ENCODE measurements at places on chromosomes 3 and 15.

GRCh38 chr3:104106276-104106675 lies 1260.4 kb upstream of the ALCAM start:
- no peak overlapping the region for H3K27ac ChIP-seq
- no peaks in the 10 kb centered on the region for H3K27me3 ChIP-seq
- H3K4me3 ChIP-seq = no peak overlapping the region

DNA sequence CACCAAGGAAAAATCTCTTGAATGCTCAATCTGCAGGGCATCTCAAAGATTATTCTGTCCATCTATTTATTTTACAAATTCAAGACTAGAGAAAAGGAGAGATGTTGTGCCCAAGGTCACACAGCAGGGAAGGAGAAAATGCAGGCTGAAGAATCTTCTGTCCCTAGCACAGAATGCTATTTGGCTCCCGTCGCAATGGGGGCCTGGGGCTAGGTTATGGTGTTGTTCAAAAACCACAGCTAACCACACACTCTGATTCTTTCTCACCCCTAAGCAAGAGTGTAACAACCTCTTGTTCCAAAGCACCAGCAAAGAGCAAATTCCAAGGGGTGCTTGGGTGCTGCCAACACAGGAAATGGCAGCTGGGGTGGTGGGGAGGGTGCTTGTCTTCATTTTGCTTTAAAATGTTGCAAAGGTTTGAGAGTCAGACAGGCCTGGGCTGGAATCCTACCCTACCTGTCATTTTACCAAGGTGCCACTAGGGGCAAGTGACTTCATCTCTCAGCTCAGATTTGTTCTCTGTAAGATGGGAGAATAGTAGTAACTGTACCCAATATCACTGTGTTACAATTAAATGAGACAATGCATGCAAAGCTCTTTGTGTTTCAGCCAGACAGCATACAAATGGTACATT lies 112.5 kb downstream of the ADAMTS9 start:
- no peaks in the 10 kb centered on the region for H3K4me1 ChIP-seq
- H3K27me3 ChIP-seq = no peaks in the 10 kb centered on the region
- no peak for DNase-seq
- no peak overlapping the region for H3K27ac ChIP-seq

- no peak overlapping the region for H3K27ac ChIP-seq
- H3K4me1 ChIP-seq = peaks cover 9% of the 10 kb centered on the region
- H3K36me3 ChIP-seq = no peaks in the 10 kb centered on the region
- DNase-seq = no peak
Measured at GRCh38 chr3:188789251-188789650, 382.5 kb upstream of the TPRG1 start.

- H3K36me3 ChIP-seq = no peaks in the 10 kb centered on the region
- H3K27ac ChIP-seq = no peak overlapping the region
- DNase-seq = no peak
Measured at GRCh38 chr15:38823263-38823662, 258.6 kb upstream of the RASGRP1 start.

DNA sequence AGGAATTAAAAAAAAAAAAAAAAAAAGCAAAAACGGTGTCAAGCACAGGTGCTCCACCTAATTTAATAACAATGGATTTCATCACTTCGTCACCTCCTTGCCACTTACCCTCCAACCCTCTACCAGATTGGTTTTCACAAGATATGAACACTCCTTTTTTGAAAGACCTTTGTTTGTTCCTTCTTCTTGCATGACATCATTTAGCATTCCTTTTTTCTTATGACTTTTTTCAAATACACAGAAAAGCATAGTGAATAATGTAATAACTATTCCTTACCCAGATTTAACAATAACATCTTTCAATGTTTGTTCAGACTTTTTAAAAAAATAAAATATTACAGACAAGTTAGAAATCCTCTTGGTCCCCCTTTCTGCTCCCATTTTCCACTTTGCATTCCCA lies 16.3 kb downstream of the COL6A6 start:
- no peaks in the 10 kb centered on the region for H3K27me3 ChIP-seq
- peaks cover 6% of the 10 kb centered on the region for H3K4me1 ChIP-seq
- DNase-seq = no peak
- H3K36me3 ChIP-seq = no peaks in the 10 kb centered on the region

DNA sequence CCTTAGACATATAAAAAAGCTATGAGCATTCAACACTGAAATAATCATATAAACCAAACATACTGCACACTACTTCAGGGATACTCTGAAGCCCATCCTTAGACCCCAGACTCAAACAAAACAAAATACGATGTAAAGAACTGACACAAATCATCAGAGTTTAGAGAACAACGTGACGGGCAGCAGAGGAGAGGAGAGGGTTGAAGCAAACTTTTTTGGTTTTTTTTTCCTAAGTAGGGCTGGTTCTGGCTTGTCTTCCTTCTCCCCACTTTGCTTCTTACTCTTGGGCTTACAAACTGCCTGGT lies 34.7 kb downstream of the GAP43 start:
- peaks cover 9% of the 10 kb centered on the region for H3K4me1 ChIP-seq
- peak overlapping the region; percentile 73 for H3K4me3 ChIP-seq
- no peak for DNase-seq

DNA sequence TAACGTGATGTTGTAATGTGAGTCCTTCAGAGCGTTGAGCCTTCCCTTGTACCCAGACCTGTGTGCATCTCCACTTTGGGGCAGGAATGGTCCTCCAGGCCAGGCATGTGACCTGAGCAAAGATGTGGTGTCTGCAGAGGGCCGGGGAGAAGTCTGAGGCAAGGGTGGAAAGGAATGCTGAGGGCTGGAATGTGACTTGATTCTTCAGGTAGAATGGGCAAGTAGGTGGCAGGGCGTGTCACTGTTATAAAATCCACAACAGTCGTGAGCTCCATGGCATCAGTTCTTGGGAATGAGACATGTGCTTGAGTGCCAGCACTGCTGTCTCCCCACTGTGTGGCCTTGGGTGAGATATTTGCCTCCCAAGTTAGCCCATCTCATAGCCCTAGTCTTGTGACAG lies 24.0 kb upstream of the BSN start:
- no peak overlapping the region for H3K4me3 ChIP-seq
- H3K4me1 ChIP-seq = no peaks in the 10 kb centered on the region
- peaks cover 43% of the 10 kb centered on the region for H3K36me3 ChIP-seq
- DNase-seq = no peak
- H3K27me3 ChIP-seq = no peaks in the 10 kb centered on the region

GRCh38 chr3:72663429-72663828 lies 184.8 kb downstream of the SHQ1 start:
- no peak for DNase-seq
- no peaks in the 10 kb centered on the region for H3K27me3 ChIP-seq
- no peak overlapping the region for H3K4me3 ChIP-seq
- no peaks in the 10 kb centered on the region for H3K4me1 ChIP-seq
- no peak overlapping the region for H3K27ac ChIP-seq
- H3K36me3 ChIP-seq = no peaks in the 10 kb centered on the region

- no peak overlapping the region for H3K27ac ChIP-seq
- no peak for DNase-seq
- H3K36me3 ChIP-seq = no peaks in the 10 kb centered on the region
Measured at GRCh38 chr3:182414586-182414985, 378.7 kb upstream of the ATP11B start.

DNA sequence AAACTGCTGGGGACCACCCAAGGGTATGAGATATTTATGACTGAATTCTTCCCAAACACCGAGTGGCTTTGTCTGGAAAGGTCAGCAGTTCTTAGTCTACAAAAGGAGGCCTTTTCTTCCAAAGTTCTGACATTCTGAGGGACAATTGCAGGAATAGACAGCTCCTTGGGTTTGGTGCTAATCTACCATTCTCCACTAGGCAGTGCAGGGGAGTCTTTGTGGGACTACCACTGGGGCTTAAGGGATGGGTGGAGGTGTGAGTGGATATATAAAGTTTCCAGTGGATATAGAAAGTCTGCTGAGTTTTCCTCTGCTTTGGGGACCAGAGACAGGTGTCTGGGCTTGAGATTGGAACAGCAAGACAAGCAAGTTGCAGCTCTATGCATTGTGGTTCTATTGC lies 62.7 kb downstream of the EXOG start:
- no peaks in the 10 kb centered on the region for H3K4me1 ChIP-seq
- H3K4me3 ChIP-seq = no peak overlapping the region
- no peak overlapping the region for H3K27ac ChIP-seq
- DNase-seq = no peak
- H3K27me3 ChIP-seq = no peaks in the 10 kb centered on the region

DNA sequence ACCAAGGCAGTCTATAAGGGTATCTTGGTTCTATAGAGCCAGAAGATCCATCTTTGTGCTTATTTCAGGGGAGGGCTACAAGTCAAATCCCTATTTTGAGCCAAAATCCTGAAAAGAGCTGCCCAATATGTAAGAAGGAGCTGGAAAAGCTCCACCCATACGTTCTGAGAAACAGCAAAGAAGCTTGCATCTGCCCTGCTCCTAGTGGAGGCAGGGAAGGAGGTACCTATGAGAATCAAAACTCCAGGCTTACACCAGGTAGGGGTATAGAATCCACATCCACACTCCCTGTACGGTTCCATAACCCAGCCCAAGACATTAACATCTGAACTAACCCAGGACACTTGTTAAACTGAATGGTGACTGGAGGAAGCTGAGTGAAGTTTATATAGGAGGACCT lies 30.0 kb downstream of the PHC3 start:
- no peak overlapping the region for H3K27ac ChIP-seq
- H3K27me3 ChIP-seq = no peaks in the 10 kb centered on the region

- DNase-seq = no peak
- no peak overlapping the region for H3K27ac ChIP-seq
- no peaks in the 10 kb centered on the region for H3K27me3 ChIP-seq
- H3K36me3 ChIP-seq = no peaks in the 10 kb centered on the region
Measured at GRCh38 chr3:121436074-121436473, 109.7 kb downstream of the POLQ start.

GRCh38 chr3:25025236-25025635 lies 402.8 kb upstream of the RARB start:
- DNase-seq = no peak
- no peaks in the 10 kb centered on the region for H3K27me3 ChIP-seq
- no peak overlapping the region for H3K27ac ChIP-seq
- H3K4me1 ChIP-seq = no peaks in the 10 kb centered on the region
- H3K4me3 ChIP-seq = no peak overlapping the region

DNA sequence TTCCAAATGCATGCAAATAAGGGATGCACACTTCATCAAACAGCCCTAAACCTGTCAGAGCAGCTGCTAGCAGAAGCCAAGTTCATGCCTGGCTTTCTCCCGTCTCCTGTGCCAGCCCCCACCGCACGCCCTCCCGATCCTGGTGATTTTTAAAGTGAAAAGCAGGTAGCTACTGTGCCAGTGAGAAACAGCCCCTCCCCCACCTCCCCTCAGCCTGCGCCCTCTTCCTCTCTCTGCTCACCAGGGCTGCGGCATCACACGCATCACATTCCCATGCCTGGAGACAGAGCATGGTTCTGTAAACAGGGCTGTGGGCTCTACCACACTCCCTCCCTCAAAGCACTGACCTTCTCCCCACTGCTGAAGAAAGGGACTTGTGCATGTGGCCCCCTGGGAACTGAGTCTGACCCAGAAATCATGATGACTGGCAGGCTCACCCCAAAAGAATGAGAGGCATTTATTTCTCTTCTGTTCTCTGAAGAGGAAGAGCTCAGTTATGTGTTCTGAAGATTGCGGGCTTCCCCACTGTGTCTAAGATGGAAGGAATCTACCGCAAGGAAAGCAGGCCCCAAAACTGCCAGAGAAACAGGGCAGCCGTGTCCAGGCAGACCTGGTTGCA lies 14.5 kb upstream of the SLC6A1 start:
- no peak overlapping the region for H3K27ac ChIP-seq
- no peaks in the 10 kb centered on the region for H3K36me3 ChIP-seq

- no peaks in the 10 kb centered on the region for H3K27me3 ChIP-seq
- H3K4me3 ChIP-seq = no peak overlapping the region
- no peak for DNase-seq
Measured at GRCh38 chr3:76888856-76889255, 151.0 kb upstream of the ROBO2 start.

- no peak for DNase-seq
- no peaks in the 10 kb centered on the region for H3K36me3 ChIP-seq
- H3K27me3 ChIP-seq = no peaks in the 10 kb centered on the region
- H3K4me3 ChIP-seq = no peak overlapping the region
Measured at GRCh38 chr3:30268288-30268687, 338.1 kb upstream of the TGFBR2 start.

DNA sequence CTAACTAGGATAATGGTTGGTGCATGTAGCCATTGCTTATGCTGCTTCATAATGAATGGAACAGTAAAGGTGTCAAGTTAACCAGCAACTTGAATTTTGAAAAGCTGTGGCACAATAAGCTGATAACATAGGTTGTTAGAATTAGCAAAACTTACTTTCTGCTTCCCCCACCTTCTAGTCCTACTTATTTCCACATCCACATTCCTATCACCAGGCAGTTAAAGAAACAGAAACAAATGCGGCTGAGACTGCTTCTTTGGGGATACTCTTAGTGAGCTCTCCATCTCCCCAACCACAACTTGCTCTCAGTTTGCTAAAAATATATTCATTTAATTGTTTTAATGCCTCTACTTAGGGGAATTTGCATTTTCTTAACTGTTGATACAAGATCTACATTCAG lies 215.1 kb downstream of the TIGIT start:
- no peak overlapping the region for H3K4me3 ChIP-seq
- DNase-seq = no peak
- H3K27ac ChIP-seq = no peak overlapping the region
- no peaks in the 10 kb centered on the region for H3K4me1 ChIP-seq
- no peaks in the 10 kb centered on the region for H3K27me3 ChIP-seq
- no peaks in the 10 kb centered on the region for H3K36me3 ChIP-seq

DNA sequence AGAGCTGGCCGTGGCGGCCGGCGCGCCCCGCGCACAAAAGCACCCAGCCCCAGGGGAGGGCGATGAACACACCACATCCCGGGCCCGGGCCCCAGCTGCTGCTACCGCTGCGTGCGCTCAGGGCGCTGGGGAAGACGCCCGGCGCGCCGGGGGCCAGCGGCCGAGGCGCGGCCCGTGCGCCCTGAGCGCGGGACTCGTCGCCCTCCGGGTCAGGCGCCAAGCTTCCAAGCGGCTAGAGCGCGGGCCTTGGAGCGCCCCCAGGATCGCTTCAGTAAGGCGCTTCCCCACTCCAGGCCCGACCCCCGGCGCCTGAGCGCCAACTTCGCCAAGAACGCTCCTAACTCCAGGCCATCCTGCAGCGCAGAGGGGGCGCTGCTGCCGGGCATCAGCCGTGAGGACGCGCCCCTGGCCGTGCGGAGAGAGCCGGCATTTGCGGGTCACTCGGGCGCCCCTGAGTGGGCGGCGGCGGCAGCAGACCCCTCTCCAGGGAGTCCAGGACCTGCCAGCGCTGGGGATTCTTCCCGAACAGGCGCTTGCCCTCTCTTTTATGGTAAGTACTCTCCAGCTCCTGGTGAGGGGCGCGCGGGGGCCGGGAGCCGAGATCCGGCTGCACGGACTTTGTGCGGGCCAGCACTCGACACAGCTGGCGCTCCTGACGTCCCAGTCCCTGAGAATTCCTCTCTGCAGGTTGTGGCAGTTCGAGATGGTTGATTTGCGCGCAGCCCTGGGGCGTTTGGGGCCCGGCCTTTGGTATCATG lies 475 bp downstream of the SPSB4 start:
- no peak for DNase-seq
- H3K36me3 ChIP-seq = no peaks in the 10 kb centered on the region
- peak overlapping the region; percentile 11 for H3K27ac ChIP-seq
- peaks cover 42% of the 10 kb centered on the region for H3K27me3 ChIP-seq

GRCh38 chr3:10492364-10493201 lies 12.8 kb downstream of the ATP2B2 start:
- DNase-seq = no peak
- H3K27me3 ChIP-seq = peaks cover 9% of the 10 kb centered on the region
